ENCODE measurements at places on chromosomes 16 and 17. TPM values are rescaled to one million over a fixed set of nuclear protein-coding genes. Genes with fewer than 3 reads are reported as not detected.

ADORA2B gene
- total RNA-seq: 7.8 TPM

SLC6A4 gene
- not detected for total RNA-seq

HID1 gene
- total RNA-seq: 0.32 TPM

STH gene
- not detected for total RNA-seq

SALL1 gene
- not detected for total RNA-seq

C1QTNF1 gene
- total RNA-seq: 39.5 TPM

TAX1BP3 gene
- total RNA-seq: 146 TPM

MYCBPAP gene
- 1.8 TPM for total RNA-seq

NPIPA8 gene
- total RNA-seq: not detected

DNAH2 gene
- total RNA-seq: 0.11 TPM

CA10 gene
- total RNA-seq: not detected

MFAP4 gene
- total RNA-seq: 6.8 TPM

HOXB7 gene
- total RNA-seq: not detected

EVPLL gene
- total RNA-seq: not detected

ADAP2 gene
- 0.22 TPM for total RNA-seq

OR4D1 gene
- not detected for total RNA-seq

SAMD14 gene
- total RNA-seq: 0.86 TPM

PPP4C gene
- total RNA-seq: 144 TPM

WDR59 gene
- 21.6 TPM for total RNA-seq

OR1F1 gene
- not detected for total RNA-seq

CA4 gene
- total RNA-seq: not detected

OR3A2 gene
- 0.26 TPM for total RNA-seq

SCARF1 gene
- total RNA-seq: 0.97 TPM

KRT34 gene
- 0.13 TPM for total RNA-seq

C17orf78 gene
- not detected for total RNA-seq

HIC1 gene
- total RNA-seq: 12.9 TPM

FOXC2 gene
- 2.7 TPM for total RNA-seq

PRSS36 gene
- total RNA-seq: 0.91 TPM

SMIM22 gene
- not detected for total RNA-seq

DCTN5 gene
- total RNA-seq: 55.9 TPM

TRIM72 gene
- not detected for total RNA-seq

EMC8 gene
- total RNA-seq: 20.5 TPM

ITGB4 gene
- 0.54 TPM for total RNA-seq

KRT15 gene
- total RNA-seq: 0.11 TPM

SLC26A11 gene
- total RNA-seq: 11.5 TPM

NPB gene
- total RNA-seq: 0.13 TPM

ZFP3 gene
- 3.6 TPM for total RNA-seq

C16orf96 gene
- total RNA-seq: 0.13 TPM

IL21R gene
- 5.2 TPM for total RNA-seq

MPV17L gene
- total RNA-seq: 5.1 TPM

KRT27 gene
- not detected for total RNA-seq

KCNJ18 gene
- not detected for total RNA-seq

BCAR1 gene
- 44.7 TPM for total RNA-seq

OTOP2 gene
- total RNA-seq: not detected

GUCY2D gene
- total RNA-seq: not detected

SBK1 gene
- total RNA-seq: not detected
